ENCODE measurements at places on chromosomes 11 and 22.

DNA sequence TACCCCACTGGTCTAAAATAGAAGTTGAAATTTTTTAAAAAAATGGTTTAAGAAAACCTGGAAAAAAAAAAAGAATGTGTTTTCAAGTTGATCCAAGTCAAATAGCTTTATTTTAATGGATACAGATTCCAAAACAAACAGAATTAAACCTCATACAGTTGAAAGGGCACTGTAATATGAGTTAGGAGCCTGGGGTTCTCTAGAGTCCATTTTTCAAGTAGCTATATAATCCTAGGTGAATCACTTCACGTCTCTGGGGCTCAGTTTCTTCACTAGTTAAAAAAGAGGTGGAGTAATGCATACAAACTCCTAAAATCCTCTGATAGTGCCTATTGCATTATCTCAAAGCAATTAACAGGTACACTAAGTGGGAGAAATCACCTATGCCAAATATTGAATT is 132.9 kb downstream of the BBOX1 start:
- no peak for DNase-seq

DNA sequence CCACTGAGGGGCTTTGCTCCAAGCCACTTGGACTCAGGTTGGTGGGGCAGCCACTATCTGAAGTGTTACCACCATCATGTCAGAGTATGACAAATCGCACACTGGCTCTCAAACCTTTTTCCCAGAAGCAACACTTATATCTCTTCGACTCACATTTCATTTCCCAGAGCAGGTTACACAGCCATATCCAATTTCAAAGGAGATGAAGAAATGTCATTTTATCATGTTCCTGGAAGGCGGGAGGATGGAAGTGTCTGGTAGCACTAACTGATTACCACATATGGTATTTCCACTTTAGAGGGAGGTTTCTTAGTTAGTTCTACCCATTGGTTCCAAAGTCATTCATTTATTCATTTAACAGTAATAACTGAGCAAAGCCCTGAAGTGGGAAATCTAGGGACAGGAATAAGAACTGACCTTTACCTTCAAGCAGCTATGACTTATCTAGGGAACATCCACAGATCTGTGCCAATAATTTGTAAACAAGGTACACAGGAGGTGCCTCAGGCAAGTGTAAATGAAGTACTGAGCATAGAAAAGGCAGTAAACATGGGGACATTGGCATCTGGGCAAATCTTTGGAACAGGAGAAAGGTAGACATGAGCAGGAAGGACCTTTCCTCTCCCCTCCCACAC is 54.9 kb upstream of the LRRC55 start:
- DNase-seq, result no peak

DNA sequence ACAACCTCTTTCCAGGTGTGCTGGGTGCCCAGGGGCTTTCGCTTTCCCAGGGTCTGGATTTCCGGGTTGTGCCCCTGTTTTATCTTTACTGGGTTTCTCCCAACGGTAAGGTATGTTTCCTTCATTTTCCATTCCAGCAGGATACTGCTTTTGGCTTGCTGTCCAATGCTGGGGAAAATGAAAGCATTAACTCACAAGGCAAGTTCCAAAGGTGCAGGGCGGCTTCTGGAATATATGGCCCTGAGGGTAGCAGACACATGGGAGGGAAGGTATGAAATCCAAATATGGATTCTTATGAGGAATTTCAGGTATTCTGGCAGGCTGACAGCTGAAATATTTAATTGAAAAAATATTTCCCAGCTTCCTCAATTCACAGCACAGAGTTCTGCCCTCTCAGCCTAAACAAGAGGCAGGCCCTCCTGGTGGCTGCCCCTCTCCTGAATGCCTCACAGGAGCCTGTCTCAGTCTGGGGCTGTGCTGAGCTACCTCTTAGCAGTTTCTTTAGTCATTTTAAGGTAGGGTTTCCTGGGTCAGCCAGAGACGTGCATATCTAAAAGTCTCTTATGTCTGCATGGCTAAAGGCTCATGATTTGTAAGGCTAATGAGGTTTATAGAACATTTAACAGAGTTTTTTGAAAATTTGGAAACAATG is 318.6 kb upstream of the B3GAT1 start:
- DNase-seq, result no peak

DNA sequence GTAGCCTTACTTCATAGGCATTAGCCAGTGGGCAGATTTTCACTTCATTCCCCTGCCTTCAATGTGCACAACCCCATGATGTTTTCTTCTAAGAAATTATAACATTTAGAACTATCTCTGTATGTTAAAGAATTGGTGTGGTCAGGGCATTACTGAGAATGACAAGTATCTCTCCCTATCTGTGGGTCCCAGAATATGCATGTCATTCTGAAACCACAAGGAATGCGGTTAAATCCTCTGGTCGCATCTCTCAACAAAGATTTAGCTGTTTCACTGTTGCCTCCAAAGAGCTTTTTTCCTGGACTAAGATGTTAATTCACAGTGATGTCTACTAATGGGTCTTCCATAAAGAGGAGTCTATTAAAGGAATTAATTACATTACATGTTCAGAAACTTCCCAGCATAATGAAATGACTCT is 62.7 kb downstream of the LIF start:
- DNase-seq, result no peak

DNA sequence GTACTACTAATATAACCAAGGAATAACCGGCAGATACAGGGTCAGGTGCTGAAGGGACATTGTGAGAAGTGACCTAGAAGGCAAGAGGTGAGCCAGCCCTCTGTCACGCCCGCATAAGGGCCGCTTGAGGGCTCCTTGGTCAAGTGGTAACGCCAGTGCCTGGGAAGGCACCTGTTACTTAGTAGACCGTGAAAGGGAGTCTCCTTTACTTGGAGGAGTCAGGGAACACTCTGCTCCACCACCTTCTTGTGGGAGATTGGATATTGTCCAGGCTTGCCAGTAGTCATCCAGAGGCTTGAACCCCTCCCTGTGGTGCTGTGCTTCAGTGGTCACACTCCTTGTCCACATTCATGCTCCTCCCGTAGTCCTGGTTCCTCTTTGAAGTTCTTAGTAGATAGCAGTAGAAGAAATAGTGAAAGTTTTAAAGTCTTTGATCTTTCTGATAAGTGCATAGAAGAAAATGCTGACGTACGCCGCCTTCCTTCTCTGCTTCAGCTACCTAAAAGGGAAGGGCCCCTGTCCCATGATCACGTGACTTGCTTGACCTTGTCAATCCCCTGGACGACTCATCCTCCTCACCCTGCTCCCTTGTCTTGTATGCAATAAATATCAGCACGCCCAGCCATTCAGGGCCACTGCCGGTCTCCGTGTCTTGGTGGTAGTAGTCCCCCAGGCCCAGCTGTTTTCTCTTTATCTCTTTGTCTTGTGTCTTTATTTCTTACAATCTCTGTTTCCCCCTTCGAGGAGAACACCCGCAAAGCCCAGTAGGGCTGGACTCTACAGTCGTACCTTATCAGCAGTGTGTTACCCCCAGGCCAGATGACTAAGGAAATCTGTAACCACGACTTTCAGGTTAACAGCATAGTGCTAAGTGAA is 6.1 kb downstream of the NUP50 start:
- no peak for DNase-seq

DNA sequence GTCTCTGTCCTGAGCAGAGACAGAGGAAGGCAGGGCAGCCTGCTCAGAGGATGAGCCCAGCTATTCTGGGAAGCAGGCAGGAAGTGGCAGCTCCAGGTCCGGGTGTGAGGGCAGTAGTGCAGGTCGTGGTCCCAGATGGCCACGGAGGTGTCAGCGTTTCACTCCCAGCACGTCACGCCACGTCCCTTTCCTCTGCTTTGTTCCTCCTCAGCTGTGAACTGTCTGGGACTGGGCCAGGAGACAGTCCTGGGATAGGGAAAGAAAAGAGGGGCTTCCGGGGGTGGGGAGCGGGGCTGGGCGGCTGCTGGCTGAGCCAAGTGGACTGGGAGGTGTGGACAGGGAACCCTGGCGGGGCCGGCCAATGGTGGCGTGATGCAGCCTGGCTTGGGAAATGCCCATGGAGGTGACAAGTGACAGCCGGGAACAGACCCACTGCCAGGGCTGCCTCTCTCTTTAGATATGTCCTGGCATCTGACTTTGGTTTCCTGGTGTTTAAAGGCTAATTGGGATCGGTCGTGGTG is 64.7 kb downstream of the KCNQ1 start:
- DNase-seq, result peak; percentile 52

DNA sequence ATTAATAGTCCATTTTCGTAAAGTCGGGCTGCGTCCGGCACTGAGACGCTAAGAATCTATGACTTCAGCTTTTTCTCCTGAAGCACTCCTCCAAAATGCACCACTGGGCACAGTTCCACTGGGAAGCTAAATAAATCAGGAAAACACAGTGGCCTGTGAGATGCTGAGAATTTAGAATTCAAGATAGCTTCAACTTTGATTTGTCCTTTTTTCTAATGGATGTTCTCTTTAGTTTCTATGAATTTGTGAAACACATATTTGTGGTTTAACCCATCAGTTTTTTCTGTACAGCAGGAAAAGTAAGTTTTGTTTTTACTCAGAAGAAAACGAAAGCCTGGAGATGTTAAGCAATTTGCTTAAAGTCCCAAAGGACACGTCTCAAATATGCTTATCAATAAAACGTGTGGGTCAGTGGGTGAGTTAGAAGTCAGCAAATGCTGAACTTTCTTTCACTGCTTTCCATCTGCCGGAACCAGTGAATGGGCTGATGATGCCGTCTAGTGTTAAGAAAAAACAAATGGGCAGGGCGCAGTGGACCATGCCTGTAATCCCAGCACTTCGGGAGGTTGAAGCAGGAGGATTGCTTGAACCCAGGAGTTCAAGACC is 40.7 kb upstream of the CLMP start:
- DNase-seq, result peak; percentile 42

- peak; percentile 57 for DNase-seq
Observed at GRCh38 chr11:71988050-71988449, 10.7 kb upstream of the IL18BP start.

- DNase-seq, result no peak
Observed at GRCh38 chr11:87603887-87604286, 566.2 kb downstream of the TMEM135 start.

- DNase-seq, result no peak
Observed at GRCh38 chr22:27454807-27455450, 346.6 kb downstream of the MN1 start.

DNA sequence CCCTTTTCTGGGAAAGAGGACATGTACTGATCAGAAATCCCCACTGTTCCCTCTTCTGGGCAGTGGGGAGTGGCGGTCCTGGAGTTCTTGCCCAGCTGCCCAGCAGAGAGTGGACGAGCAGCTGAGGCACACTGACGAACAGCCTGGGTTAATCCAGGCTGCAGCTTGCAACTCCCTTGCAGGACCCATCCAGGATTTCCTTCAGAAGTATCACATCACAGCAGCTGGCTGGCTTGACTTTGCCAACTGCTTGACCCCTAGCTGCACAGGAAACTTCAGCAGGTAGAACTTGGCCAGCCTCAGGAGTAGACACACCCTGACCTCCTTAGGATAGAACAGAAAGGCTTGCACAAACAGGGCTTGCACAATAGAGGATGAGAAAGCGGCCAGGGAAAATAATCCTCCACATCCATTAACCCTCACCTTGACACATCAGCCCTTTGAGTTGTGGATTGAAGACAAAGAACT is 27.9 kb upstream of the FZD4 start:
- no peak for DNase-seq

- DNase-seq, result peak; percentile 86
Observed at GRCh38 chr11:77127920-77128691, at the start of gene MYO7A. MYO7A (plus strand) TSS chr11:77128246; CDS start chr11:77130635, 2,389 bp downstream.

DNA sequence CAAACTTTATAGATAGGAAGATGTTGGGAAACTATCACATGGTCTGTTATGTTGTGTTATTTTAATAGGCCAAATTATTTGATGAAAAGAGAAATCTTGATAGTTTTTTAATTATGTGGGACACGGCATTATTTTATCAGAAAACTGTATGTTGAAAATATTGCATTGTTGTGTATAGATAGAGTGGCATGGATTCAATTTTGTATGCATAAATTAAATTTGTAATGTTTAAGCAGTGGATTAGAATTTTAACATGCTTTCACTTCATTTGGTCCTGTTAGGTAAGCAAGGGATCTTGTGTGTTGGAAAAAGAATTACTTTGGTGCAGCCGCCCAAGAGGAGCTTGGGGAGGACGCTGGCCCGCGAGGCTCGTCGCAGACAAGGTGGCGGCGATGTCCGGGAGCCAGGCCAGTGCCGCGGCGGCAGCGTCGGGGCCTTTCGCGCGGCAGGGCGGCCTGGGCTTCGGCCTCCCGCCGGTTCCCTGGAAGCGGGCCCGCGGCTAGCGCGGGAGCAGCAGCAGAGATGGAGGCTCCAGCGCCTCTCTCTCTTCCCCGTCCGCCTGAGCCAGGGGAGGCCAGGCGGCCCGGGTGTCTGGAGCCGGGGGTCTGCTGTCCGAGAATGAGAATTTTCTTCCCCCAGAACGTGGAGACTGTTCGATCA is 82.7 kb downstream of the GGT1 start:
- DNase-seq, result peak; percentile 59

DNA sequence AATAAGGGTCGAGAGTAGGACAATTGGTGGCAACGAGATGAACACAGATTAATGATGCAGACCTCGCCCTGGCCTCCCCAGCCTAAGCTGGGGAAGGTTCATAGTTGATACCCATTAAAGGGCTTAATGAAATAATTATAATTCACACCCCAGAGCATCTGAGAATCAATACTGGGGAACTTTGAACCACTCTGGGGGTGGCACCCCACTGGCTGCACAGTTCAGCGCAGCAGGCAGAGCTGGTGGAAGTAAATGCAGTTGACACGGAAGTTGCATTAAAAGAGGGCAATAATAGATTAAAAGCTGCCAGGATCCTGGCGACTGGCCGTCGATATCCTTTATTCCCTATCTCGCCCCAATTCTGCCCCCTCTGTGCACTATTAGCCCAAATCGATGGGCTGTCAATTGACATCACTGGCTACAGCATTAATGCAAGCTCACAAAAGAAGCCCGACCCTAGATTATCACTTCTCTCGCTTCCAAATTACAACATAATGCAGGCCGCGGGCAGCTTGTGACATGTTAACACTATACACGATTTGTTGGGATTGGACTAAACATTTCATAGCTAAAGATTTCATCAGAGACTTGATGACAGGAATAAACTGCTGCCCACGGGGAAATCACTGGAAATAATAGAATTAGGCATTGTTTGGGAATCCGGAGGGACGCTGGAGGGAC is 14.5 kb downstream of the HSPA8 start:
- no peak for DNase-seq

GRCh38 chr11:95254716-95255115 is 23.7 kb upstream of the SESN3 start:
- no peak for DNase-seq

DNA sequence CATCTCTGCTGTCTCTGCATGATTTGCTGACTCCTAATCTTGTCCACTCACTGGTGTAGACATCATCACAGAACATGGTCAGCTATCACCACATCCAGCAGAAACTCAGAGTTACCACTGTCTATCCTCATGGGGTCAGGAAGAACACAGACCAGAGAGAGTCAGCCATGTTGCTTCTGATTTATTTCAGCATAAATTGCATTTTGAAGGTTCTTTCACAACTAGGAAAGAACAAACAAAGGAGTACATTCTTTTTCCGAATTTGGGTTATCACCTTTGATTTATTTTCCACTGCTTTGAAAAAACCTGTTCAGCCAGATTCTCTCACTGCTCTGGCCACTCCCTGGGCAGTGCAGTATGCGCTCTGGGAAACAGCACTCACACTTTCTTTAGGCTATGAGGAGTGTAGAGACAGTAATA is 172.0 kb upstream of the MTMR2 start:
- peak; percentile 33 for DNase-seq

GRCh38 chr22:40326905-40327735 is 19.2 kb upstream of the ADSL start:
- DNase-seq, result peak; percentile 83

- DNase-seq, result no peak
Observed at GRCh38 chr11:22723274-22723673, 56.9 kb downstream of the GAS2 start.

GRCh38 chr11:107859459-107860239 is 1.1 kb upstream of the SLC35F2 start:
- DNase-seq, result peak; percentile 11

GRCh38 chr11:125951731-125952130 is 5.9 kb downstream of the VSIG10L2 start:
- DNase-seq, result no peak

Measured in lung (tissue), 17 donors.